Muscle of back (tissue), 13 donors: ENCODE measurements at places on chromosomes 11 and 22. TPM values are rescaled to one million over a fixed set of nuclear protein-coding genes. Genes with fewer than 3 reads are reported as not detected.

The STK33 gene
- 4.3 TPM for polyA plus RNA-seq

The WT1 gene
- not detected for polyA plus RNA-seq

DNA sequence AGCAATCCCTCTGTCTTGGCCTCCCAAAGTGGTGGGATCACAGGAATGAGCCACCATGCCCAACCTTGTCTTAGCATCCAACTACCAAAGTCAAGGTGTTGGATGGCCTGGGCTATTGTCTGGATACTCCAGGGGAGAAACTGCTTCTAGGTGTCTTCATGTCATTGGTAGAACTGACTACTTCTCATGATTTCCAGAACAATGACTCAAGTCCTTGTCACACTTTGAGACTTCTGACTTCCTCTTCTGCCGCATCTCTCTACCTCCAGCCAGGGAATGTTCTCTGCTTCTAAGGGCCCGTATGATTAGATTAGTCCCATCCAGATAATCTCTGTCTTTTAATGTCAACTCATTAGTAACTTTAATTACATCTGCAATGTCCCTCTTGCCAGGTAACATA lies 30.6 kb downstream of the APOL6 start:
- no peak for DNase-seq

DNA sequence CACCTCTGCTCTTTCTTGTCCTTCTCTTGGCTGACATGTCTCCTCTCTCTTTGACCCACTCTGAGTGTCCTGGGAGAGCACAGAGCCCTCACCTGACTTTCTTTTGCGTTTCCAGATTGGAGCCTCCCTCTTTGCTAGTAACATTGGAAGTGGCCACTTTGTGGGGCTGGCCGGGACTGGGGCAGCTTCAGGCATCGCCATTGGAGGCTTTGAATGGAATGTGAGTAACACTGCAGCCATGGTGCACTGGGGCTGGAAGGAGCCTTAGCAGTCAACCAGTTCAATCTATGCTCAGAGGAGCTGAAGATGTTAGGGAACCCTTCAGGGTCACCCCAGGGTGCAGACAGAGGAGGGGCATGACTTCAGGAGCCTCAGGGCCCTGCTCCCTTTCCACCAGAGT lies 23.8 kb downstream of the SLC5A1 start:
- DNase-seq, result no peak

The ZFP91 gene
- polyA plus RNA-seq, result 39.0 TPM

DNA sequence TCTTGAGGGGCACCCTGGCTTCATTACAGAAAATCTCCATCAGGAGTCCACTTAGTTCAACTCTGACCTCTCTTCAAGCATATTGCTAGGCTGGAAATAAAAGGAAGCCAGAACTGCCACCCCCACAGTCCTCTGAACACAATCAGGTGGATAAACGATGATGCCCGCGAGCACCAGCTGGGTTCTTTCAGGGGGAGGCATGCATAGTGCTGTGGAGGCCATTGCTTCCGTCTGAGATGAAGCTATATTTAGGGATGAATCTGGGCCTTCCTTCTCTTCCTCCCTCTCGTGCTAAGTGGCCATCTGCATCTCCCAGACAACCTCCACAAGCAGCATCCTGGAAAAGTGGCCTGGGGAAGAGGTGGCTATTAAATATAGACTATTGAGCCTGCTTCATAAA lies 3.9 kb upstream of the MICAL2 start:
- DNase-seq, result no peak

GRCh38 chr11:73384531-73384871 lies 8.3 kb downstream of the RELT start:
- no peak for DNase-seq

GRCh38 chr22:41021613-41022454 lies 70.6 kb upstream of the EP300 start:
- peak; percentile 93 for DNase-seq

GRCh38 chr11:33451364-33451763 lies 194.2 kb downstream of the HIPK3 start:
- no peak for DNase-seq

DNA sequence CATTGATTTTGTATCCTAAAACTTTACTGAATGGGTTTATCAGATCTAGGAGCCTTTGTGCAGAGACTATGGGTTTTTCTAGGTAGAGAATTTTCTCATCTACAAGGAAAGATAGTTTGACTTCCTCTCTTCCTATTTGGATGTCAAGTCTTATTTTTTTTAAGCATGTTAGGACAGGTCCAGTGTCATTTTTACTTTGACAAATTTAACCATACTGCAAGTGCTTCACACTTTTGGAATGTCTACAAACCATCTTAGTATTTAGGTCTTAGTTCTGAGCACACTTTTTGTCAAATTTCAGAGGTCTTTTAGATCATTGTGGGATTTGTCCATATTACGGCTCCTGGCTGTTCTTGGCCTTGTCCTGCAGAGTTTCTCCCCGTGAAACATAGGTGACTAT lies 715.2 kb upstream of the RAG2 start:
- no peak for DNase-seq

DNA sequence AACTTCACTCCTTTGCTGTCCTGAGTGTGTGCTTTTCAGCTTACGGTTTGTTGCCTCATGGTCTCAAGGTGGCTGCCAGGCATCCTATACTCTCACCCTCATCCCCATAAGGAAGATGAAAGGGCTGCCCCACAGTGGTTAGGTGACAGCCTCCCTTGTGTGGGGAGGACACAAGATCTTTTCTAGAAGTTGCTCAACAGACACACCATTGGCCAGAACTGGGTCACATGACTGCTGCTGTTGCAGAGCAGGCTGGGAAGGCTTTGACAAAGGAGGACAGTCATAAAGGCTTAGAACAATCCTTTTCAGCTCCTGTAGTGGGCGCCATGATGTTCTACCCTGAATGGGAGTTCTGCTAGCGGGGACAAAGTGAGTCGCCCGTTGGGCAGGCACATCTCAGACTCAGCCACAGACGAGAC lies 69.7 kb upstream of the RASD2 start:
- no peak for DNase-seq

The SCARF2 gene
- polyA plus RNA-seq, result 12.4 TPM

The LARGE1 gene
- polyA plus RNA-seq, result 10.8 TPM
